ENCODE measurements at places on chromosomes 13 and 19. TPM values are rescaled to one million over a fixed set of nuclear protein-coding genes. Genes with fewer than 3 reads are reported as not detected.

Gene GPR4
- not detected for total RNA-seq

Gene ZNF98
- not detected for total RNA-seq

Gene ARHGAP45
- total RNA-seq = 0.43 TPM

DNA sequence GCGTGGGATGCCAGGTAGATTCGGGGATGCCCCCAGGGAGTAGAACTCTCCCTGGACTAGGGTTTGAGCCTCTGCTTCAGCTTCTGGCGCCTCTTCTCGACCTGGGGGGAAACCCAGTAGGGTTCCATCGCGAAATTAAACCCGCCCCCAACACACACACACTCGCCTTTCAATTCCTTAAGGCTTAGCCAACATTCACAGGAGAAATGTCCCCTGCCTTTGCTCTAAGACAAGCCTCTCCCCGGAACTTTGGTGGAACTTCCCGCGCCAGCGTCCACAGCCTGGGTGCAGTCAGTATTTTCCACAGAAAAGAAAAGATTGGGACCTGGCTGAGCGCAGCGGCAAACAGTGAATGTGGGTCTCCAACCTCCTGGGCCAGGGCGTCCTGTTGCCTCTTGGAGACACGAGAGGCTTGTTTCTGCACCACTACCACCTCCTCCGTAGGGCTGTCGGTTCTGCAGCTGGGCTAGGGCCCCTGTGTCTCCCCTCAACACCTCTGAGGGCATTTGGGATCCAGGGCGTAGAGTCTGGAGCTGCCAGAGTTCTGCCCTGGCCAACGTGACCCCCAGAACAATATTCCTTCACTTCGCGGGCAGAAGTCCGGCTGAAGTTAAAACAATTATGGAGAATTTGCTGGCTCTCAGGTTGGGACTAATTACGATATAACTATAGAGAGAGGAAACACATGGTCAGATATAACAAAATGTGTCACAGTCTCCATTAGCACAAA lies 3.2 kb downstream of the PDX1 start:
- no peak for DNase-seq

DNA sequence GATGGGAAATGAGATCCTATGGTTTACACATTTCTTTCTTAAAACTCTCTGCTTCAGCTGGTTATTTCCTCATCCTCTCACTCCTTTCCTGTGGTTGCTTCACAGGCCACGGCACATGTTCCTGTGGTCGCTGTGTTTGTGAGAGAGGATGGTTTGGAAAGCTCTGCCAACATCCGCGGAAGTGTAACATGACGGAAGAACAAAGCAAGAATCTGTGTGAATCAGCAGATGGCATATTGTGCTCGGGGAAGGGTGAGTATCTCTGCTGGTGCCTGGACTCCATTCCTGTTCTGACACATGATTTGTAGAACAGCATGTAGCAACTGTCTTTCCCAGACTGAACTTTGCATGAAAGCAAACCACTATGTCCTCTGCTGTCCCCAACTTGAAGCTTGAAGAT lies 254.2 kb downstream of the ITGBL1 start:
- peak; percentile 96 for DNase-seq

DNA sequence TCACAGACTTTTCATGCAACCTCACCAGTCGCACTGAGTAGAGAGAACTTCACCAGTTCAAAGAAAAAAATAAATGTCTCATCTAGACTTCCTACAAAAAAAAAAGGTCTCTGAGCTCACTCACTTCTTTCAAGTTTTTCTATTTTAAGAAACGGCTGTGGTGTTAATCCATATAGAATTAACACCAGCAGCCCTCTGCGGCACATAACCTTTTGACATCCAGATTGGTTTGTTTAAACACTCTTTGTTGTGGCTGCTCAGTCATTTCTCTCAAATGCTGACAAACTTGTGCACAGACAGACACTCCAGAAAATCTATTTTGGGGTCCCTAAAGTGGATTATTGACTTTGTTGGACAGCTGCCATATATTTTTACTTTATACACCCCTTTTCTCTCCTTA lies 874.9 kb downstream of the EFNB2 start:
- DNase-seq = no peak

GRCh38 chr19:1474011-1474764 lies 4.8 kb downstream of the C19orf25 start:
- no peak for DNase-seq

DNA sequence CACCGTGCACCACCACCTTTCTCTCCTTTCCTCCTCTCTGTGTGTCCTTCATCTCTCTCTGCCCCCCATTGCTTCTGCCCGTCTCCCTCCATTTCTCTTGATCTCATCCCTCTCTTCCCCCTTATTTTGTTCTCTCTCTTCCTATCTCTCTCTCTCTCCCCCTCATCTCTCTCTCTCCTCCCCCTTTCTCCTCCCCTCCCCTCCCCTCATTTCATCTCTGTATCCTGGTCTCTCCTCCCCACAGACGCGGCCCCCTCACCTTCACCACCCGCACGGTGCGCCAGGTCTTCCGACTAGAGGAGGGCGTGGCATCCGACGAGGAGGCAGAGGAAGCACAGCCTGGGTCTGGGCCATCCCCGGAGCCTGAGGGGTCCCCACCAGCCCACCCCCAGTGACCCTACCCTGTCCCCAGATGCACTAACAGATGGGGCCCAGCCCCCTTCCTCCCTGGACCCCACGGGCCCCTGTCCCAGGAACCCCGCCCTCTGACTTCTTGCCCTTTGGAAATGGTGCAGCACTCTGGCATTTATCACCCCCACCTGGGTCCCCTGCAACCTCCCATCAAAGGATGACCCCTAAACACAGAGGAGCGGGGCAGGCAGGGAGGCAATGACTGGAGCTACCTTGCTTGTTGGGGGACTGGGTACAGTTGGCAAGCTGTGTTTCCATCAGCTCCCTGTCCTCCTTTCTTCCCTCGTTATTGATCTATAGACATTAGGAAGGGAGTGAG lies 19.6 kb downstream of the KCNC3 start:
- DNase-seq = no peak

Data from fibroblast of villous mesenchyme (primary cell).